Chondrocyte (in vitro differentiated cells): ENCODE measurements at places on chromosomes 5 and 9.

DNA sequence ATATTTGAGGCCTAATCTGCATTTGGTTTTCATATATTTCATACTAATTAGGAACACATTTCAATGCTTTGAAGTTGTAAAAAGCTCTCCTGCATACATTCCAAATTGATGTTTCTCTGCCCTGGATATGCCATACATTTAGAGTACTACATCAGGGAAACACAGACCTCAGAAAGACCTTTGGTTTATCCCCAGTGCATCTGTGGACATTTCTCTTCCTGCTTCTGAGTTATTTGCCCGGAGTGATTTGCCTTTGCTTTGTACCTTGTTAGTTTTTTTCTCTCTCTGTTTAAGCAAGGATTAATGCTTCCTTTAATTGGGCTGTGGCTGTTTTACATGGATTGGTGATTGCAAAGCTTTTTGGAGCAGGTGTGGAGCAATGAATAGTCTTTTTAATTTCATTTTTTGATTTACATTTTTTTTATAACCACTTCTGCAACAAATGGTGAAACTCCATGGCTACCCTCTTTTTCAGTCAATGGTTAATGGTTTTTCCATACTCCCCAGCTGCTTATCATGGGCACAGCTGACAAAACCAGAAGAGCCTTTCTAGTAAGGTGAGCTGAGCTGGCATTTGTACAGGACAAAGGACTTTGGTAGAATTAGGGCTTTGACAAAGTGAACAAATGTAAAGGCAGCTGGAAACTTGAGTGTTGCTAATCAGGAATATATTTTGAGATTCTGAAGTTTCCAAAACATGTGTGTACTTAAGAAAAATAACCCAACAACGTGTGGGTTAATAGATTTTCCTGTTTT, 54.2 kb downstream of the ZSWIM6 start:
- DNase-seq, result no peak

GRCh38 chr5:83750749-83751148, 30.1 kb upstream of the HAPLN1 start:
- DNase-seq, result no peak

DNA sequence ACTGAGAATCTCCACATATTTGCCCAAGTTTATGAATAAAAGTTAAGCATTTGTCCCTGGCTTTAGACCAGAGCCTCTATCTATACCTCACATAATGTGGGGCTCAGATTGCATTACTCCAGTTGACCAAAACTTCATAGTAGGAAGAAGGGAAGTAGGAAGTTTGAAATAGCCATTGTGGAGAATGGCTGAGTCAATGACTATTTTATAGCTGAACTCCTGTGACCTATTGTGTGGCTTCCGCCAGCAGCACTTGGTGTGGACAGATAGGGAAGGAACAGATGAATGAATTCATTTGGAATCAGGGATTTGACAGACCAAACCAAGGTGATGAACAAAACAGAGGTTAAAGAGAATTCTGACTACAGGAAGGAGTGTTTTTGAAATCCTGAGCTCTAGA, 92.9 kb upstream of the LPAR1 start:
- no peak for DNase-seq

GRCh38 chr5:165579911-165580310, 2074.5 kb downstream of the MAT2B start:
- no peak for DNase-seq

DNA sequence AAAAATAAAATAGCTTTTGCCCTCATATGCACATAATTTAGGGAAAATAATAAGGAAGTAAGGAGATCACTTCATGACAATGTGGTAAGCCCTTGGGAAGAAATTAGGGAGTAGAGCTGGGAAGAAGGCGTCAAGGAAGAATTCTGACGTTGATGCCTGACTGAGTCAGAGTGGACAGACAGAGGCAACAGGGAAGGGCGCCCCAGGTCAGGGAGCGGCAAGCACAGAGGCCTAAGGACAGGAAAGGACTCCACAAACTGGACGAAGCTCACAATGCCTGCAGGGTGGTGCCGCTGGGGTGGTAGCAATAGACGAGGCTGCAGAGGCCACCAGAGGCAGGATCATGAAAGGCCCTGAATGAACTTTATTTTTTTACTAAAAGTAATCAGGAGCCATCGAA, 7.6 kb downstream of the DRD1 start:
- DNase-seq, result no peak

GRCh38 chr5:120466341-120467006, 2.4 kb downstream of the PRR16 start:
- no peak for DNase-seq

DNA sequence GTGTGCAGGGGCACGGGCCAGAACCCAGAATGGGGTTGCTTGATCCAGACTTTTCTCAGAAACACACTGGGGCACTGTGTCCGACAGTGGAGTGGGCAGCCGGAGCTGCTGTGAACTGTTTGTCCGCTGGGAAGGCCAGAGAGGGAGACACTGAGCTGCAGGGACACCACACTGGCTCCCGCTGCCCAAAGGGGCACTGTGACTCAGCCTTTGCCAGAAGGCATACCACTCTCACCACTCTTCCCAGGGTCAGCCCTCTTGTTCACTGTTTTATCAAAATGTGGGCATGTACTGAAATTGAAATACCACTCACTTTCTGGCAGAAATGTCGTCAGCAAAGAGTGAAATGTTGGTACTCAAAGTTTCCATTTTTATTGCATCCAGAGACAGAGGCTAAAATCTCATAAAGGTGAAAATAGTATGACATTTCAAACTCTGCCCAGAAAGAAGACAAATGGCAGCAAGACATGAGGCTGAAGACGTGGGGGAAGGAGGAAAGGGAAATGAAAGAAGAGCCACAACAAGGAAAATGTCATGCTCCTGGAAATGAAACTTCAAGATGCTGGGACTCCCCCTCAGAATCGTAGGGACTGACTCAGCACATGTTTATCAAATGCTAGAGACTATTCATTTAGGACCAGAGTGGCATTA, 4.5 kb upstream of the IL7R start:
- no peak for DNase-seq

DNA sequence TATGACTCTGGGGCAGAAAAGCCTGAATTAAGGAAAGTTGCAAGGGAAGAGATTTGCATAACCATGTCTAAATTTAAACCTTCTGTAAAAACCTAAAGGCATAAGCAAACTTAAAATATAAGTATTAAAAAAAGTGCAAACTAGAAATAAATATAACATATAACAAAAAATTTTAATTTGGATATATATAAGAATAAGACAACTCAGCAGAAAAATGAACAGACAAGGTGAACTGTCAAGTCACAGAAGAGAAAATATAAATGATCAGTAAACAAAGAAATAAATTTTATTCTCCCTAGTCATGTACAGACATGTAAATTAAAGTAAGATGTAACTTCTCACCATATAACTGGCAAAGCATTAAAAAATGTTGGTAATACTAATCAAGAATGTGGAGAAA, 37.0 kb downstream of the C5orf22 start:
- DNase-seq, result no peak

DNA sequence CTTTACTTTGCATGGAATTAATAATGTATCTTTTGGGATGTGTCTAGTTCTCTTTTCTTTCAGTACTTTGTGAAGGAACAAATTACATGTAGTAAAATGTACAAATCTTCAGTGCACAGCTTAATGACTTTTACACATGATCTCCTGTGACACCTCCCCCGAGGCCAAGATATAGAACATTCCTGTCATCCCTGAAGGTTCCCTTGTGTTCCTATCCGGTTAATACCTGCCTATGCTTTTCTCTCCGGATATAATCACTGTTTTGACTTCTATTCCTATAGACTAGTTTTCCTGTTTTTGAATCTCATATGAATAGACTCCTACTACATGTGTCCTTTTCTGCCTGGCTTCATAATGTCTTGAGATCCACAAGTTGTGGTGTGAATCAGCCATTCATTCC, 21.5 kb downstream of the STC2 start:
- no peak for DNase-seq

GRCh38 chr9:7403839-7404487, 395.6 kb downstream of the DMAC1 start:
- DNase-seq, result no peak
